Activated T-cell treated with anti-CD3 and anti-CD28 coated beads, Interleukin-2, amount 50 U/mL, for 48 hours (primary cell): ENCODE measurements at places on chromosomes 6 and 20.

- peak; percentile 27 for DNase-seq
Measured at GRCh38 chr6:30322527-30323501, 3.9 kb upstream of the TRIM39 start.

- no peak for DNase-seq
Measured at GRCh38 chr20:5426026-5426425, 109.3 kb upstream of the PROKR2 start.

- DNase-seq = no peak
Measured at GRCh38 chr6:149139782-149140136, 177.8 kb upstream of the TAB2 start.

GRCh38 chr6:110422444-110422822, 7.1 kb upstream of the DDO start:
- DNase-seq = no peak

DNA sequence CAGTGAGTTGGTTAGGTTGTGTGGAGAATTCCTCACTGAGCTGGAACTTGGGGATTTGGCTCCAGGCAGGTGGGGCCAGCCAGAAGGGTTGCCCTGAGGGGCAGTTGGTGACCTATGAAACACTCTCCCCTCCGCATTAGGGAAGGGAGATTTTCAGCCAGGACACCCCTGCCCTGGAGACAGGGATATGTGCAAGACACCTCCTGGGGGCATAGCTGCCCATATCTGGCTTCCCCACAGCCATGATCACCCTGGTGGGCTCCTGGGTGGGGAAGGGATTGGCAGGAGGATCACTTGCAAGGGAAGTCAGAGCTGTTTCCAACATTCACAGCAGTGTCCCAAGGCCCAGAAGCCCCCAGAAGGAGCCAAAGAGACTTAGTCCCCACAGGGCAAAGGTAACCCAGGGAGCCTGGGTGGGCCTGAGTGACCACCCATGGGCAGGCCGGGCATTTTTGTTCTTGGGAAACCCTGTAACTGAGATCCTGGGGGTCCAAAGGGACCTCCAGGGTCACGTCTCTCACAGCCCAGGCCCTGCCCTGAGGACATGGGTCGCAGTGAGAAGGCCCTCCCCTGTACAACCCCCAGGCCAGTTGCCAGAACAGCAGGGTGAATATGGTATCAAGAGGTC, 145.8 kb downstream of the MRPL14 start:
- no peak for DNase-seq

DNA sequence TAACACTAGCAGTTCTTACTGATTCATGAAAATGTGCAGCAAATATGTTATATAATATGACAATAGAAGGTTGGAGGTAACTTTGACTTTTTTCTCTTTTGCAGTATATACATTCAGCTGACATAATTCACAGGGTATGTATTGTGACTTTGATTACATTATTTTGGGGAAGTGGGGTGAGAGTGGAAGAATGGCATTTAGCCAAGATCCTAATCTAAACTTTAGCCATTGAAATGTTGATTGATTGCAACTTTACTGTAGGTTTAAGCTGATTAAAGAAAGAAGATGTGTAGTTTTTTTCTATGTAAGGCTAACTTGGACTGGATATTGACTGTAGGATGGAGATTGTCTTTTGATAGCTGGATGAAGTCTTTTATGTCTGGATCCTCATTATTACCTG, 46.0 kb downstream of the MAPK14 start:
- no peak for DNase-seq

DNA sequence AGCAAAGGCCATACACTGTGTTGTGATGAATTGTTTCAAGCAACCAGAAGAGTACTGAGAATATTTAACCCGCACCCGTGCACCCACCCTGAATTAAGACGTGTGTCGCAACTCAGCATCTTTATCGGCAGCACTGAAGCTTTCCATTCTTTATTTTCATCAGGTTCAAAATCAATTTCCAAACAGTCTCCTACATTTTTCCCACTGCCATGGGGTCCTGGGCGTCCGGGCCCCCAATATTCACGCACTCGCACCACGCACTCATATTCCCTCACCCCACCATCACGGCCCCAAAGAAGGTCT, 1.8 kb downstream of the LTB start:
- DNase-seq = no peak

GRCh38 chr6:163711615-163712565, 297.4 kb downstream of the QKI start:
- no peak for DNase-seq

DNA sequence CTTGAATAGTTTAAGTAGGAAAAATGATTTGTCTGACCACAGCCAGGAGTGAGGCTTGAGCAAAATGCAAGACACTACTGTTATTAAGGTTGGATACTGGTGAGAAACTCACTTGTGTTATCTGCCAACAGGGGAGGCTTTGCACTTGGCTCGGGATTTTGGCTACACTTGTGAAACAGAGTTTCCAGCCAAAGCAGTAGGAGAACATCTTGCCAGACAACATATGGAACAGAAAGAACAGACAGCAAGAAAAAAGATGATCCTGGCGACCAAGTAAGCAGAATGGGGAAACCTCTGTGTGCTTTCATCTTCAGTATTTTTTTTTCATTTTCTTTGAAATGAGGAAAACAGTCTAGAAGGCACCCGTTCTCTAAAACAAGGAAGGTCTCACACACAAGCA, 31.6 kb downstream of the TFAP2D start:
- no peak for DNase-seq

DNA sequence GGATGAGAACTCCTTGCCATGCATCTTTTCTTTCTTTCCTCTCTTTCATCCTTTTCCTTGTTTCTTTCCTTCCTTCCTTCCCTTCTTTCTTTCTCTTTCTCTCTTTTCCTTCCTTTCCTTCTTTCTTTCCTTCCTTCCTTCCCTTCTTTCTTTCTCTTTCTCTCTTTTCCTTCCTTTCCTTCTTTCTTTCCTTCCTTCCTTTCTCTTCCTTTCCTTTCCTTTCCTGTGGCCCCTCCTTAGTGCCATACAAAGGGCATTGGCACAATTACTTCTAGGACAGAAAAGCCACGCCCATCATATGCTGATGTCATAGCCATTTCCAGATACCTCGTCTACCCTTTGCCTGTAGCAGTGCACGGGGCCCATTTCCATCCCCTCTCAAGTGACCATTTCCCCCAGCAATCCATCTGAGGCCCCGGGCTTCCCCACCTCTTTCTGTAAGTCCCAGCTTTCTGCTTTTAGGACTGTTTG, 2.2 kb upstream of the CENPB start:
- no peak for DNase-seq

DNA sequence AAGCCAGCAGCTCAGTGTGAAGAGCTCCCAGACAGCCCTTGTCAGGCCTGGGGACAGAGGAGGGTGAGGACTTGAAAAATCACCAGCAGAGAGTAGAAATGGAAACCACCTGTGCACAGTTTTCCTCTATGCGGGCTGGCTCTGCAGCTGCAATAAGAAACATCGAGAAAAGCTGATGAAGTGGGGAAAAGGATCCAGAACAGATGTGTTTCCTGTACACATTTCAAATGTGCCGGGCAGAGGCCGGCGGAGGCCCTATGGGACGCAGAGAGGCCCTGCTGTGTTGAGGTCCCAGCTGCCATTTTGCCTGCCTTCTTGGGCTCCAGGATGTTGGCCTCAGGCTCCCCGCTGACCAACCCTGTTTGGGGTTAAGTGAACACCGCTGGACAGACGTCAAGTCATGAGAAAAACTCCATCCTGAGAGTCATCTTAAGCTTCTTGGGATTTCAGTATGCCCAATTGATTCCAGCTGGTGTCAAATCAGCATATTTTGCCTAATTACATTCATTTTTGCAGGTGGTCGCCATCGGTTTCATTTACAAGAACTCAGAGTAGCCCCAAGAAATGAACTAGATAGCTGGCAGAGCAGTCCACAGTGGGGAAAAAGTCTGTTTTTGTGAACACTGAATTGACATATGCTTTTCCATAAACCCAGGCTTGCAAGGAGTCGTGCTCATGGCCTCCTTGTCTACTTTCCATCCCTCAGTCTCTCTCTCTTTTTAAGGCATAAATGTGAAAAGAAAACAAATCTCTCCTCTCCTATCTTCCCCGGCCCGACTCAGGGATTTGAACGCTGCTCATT, 150.4 kb upstream of the PHACTR3 start:
- DNase-seq = no peak

GRCh38 chr6:102812242-102812641, 1418.7 kb downstream of the GRIK2 start:
- DNase-seq = no peak

DNA sequence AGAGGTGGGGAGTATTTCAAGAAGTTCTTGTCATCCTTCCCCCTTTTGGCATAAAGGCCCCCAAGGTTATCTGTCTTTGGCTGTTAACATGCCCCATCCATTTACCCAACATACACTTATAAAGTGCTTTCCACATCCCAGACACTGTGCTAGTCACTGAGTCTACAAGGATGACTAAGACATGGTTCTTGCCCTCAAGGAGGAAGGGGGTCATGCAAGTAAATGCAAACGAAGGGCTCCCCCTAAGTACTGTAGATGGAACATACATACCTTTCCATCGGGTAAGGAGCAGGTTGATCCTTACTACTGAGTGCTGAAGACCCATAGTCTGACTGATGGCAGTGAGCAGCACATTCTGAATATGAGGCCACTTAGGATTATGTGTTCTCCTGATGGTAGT, 38.3 kb downstream of the HECA start:
- no peak for DNase-seq

GRCh38 chr6:151998784-151999183, 191.3 kb downstream of the ESR1 start:
- no peak for DNase-seq

GRCh38 chr6:80976336-80976735, 776.1 kb downstream of the TENT5A start:
- no peak for DNase-seq

GRCh38 chr6:114108119-114109002, 137.4 kb upstream of the HDAC2 start:
- peak; percentile 43 for DNase-seq

DNA sequence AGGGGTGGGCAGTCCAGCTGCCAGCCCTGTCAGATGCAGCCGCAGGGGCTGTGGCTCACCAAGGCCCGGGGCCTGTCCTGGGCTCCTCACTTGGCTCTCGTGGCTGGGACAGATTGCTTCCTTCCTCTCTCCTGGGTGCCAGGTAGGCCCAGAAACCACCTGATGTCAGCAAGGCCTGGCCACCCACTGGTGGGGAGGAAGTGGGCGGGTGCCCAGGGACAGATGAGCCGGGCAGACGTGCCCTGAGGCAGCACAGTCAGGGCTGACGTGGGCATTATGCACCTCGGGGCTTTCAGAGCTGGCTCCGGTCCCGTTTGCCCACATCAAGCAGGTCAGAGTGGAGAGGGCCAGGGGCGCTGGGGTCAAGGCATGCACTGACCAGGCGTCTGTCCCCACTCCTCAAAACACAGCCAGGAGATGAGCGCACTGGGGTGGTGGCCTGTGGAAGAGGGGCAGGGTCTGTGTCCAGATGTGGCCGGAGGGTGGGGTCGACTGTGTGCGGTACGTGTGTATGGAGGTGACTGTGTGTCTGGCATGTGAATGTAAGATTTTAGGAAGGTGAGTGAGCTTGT, 133.2 kb upstream of the PTPN1 start:
- no peak for DNase-seq

GRCh38 chr20:2303673-2304072, 7.9 kb downstream of the TGM3 start:
- DNase-seq = no peak

DNA sequence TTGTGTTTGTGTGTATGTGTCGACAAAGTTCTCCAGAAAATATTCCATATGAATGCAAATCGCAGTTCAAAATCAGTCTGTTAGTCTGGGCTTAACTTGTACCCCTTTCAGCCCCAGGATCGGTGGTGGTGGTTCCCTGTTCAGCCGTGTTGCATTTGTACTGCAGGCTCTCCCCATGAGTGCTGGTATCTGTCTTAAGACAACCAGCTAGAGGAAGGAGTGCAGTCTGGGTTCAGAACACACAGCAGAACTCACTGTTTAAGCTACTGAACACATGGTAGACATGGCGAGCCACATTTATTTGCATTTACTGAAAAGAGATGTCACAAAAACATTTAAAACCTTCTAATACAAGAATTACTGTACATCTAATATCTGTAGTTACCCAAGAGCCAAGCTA, 192.1 kb downstream of the ARID1B start:
- no peak for DNase-seq

DNA sequence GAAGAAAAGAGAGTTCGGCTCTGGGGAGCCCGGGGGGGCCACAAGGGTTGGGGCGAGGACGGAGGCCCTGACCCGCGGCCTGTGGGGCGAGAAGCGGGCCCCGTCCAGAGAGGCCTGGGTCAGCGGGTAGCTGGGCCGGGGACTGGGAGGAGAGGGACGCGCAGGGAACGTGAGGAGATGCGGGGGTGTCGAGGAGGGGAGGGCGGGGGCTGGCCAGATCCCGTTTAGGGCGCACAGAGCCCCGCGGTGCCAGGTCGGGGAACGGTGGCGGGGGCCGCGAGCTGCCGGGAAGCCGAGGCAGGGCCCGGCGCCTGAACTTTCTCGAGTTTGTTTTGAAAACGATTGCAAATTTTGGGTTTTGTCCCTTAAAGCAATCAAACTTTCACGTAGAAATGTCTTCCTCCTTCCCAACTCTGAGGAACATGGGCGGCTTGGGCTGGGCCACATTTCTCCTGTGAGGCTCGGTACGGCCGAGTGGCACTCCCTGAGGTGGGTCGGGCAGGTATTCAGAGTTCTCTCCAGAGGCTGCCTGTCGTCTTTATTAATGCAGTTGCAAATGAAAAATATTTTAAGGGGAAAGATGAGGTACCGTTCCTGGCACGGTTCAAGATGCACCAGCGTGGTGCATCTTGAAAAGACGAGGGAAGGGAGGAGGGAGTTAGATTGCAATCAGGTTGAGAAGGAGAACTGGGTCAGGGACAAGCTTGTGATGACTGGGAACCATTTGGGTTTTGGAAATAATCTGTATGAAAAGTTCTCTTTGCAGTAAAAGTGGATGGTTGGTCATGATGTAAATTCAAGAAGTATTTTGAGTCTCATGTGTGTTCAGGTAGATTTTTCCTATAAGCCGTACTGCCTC, 972 bp downstream of the RNF8 start:
- peak; percentile 51 for DNase-seq

DNA sequence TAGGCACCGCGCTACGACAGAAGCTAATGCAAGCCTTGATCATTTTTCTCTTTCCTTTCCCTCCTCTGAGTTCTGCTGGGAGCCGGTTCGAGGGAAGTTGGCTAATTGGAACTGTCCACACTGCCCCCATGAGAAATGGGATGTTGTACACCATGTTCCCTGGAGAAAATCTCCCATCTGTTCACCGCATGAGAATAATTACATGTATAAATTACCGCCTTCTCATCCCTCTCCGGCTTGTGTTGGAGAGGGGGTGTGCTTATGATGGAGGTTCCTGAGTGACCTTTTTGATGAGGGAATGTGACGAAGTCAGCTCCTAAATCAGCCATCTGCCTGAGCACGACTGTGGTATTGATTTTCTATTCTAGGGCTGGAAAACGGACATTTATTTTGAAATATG, 320.2 kb upstream of the SULF2 start:
- DNase-seq = no peak

- no peak for DNase-seq
Measured at GRCh38 chr20:45595235-45595634, 16.2 kb upstream of the WFDC8 start.

DNA sequence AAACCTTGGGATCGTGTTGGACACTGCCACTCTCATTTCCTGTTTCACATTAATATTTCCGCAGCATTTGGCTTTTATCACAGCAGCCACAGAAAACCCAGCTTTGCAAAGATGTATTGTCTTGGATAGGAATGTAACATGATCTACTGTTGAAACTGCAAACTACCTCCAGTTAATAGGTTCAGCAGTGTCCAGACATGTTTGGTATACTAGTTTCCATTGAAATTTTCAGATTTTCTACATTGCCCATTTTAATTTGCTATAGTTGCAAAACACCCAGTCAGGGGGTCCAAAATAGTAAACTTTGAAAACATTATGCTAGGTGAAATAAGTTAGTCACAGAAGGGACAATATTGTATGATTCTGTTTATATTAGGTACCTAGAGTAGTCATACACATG, 3.3 kb downstream of the ANKRD6 start:
- DNase-seq = no peak
